Stimulated activated CD4-positive, alpha-beta T cell treated with anti-CD3 and anti-CD28 coated beads, Interleukin-4, amount 100 ng/mL, for 24 hours (primary cell): ENCODE measurements at places on chromosomes 13 and 19.

DNA sequence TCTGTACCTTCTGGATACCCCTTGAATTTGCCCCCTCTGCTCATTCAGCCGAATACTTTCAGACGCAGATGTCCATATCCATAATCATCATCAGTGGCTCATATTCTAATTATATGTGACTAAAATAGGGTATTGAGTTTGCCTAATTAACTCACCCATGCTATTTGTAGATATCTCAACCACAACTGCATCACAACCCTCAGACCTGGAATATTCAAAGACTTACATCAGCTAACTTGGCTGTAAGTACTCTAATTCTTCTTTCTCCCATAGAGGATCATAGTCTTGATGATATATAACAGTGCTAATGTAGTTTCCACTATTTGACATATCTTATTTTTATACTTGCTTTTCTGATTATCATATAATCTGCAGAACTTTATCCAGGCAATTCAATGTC is 35.8 kb downstream of the RXFP2 start:
- no peak for DNase-seq

- no peak for DNase-seq
These were observed 7.9 kb upstream of the ZNF626 start for GRCh38 chr19:20669263-20669662.

DNA sequence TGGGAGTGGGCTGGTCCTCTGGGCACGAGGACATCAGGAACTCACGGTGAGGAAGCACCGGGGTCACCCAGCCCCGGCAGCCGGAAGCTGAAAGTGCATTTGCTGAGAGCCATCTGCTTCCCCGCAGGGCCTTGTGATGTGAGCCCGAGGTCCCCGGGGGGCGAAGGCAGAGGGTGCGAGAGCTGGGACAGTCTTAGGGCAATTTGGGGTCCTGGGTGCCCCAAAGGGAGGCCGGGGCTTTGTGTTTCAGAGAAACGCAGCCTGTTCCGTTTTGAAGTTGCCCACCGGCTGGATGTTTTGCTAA is 4.8 kb downstream of the F2RL3 start:
- no peak for DNase-seq

- DNase-seq, result no peak
These were observed 10.9 kb upstream of the VWA8 start for GRCh38 chr13:41971848-41972247.

- DNase-seq, result no peak
These were observed 19.0 kb downstream of the CCDC8 start for GRCh38 chr19:46394402-46394797.

DNA sequence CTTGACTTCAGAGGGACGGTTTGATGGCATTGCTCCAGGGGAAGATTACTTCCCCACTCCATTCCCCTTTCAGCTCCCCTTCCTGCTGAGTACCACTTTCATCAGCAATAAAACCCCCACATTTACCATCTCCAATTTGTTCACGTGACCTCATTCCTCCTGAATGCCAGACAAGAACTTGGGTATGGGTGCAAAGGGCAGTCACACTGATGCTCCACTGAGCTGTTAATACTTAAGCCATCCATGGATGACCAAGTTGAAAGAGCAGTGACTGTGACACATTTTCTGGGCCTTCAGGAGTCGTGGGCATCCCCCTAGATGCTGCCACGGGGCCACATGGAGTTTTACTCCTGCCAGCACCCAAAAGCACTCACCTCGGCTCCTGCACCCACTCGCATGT is 93.1 kb downstream of the STOML3 start:
- no peak for DNase-seq

- no peak for DNase-seq
These were observed 2650.8 kb downstream of the PCDH9 start for GRCh38 chr13:64579331-64579730.

GRCh38 chr13:27006519-27007161 is 165.0 kb downstream of the USP12 start:
- DNase-seq, result no peak

- DNase-seq, result no peak
These were observed 22.8 kb upstream of the CEBPG start for GRCh38 chr19:33350538-33351309.

- no peak for DNase-seq
These were observed 1344.6 kb downstream of the OLFM4 start for GRCh38 chr13:54373211-54373610.

DNA sequence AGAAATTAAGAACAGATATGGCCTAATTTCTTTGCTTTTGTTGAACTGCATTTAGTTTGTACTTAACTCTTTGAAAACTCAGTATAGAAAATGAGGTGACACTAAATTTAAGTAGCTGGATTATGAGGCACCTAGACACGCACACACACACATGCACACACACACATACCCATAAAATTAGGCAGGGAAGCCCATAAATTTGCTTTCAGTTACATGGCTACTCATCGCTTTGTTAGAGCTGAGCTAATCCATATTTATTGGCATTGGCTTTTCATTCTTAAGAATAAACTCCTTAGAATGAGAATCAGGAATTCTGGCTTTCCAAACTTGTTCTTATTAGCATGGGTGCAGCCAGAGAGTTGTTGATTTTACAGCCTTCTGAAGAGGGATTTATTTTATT is 61.7 kb upstream of the MBNL2 start:
- no peak for DNase-seq

DNA sequence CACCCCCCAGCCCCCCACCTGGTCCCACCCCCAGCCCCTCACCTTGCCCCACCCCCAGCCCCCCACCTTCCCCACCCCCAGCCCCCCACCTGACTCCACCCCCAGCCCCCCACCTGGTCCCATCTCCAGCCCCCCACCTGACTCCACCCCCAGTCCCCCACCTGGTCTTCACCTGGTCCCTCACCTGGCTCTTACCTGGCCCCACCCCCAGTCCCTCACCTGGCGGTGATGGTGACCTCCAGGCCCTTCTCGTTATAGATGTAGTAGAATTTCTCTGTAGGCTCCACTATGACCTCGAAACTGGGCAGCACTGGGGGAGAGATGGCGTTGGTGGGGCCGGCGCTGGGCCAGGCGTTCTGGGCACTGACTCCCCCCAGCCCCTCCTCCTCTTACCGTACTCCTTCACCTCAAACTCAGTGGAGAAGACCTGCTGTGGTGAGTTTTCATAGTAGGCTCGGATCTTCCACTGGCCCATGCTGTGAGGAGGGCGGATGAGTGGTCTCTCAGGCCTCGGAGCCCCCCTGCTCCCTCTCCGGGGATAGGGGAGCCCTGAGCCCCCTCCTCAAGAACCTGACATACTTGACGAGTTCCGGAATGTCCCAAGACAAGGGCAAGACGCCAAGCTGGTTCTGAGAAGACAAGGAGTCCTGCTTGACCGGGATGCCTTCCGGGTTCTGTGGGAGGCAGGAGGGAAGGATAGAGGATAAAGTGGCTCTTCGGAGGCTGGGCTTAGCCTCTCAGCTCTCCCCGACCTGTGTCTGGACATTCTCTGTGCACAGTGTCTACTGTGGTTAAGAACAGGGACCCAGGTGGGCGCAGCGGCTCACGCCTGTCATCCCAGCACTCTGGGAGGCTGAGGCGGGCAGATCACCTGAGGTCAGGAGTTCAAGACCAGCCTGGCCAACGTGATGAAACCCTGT is 6.4 kb downstream of the C3 start:
- no peak for DNase-seq

- DNase-seq, result no peak
These were observed 1587.1 kb downstream of the PCDH9 start for GRCh38 chr13:65642996-65643395.
